Peyer's patch (tissue), 4 donors: ENCODE measurements at places on chromosomes 2 and 18.
A peak's percentile ranks its signal among the peaks of the same experiment; 100 is the strongest.

- no peak for DNase-seq
- peak overlapping the region; percentile 96 for H3K27ac ChIP-seq
- no peaks in the 10 kb centered on the region for H3K4me1 ChIP-seq
- H3K4me3 ChIP-seq = peak overlapping the region; percentile 95
Measured at GRCh38 chr2:44170311-44170717, 1.6 kb downstream of the PPM1B start.

- H3K27me3 ChIP-seq = no peaks in the 10 kb centered on the region
- no peak for DNase-seq
- H3K4me3 ChIP-seq = no peak overlapping the region
- no peaks in the 10 kb centered on the region for H3K4me1 ChIP-seq
- H3K36me3 ChIP-seq = no peaks in the 10 kb centered on the region
Measured at GRCh38 chr18:42756214-42756613, 359.3 kb downstream of the RIT2 start.

DNA sequence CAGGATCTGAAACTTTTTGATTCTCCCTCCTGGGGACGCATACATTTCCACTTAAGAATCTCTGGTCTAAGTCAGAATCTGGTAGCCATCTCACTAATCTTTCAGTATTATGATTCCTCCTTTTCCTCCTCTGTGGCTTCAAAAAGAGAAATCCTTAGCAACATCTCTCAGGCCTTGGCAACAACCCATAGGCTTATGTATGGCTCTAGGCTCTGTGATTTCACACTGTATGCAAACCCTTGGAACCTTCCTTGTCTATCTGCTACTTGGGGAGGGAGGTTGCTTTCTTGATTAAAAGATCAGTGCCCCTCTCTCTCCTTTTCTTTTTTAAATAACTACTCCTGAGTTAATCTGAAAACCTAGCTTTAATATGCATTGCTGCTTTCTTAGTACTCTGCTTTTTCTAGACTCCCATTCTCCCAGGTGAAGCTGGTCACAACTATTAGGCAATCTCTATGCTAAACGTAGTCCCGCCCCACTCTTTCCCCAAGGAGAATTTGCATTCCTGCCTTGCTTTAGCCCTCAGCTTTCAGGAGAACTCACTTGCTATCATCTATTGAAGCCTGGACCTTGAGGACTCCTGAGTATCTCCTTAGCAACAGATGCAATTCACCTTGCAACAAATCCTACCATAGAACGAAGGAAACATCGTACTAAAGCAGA, 72.2 kb upstream of the L3MBTL4 start:
- no peak overlapping the region for H3K27ac ChIP-seq
- H3K27me3 ChIP-seq = no peaks in the 10 kb centered on the region
- H3K4me1 ChIP-seq = no peaks in the 10 kb centered on the region
- no peak overlapping the region for H3K4me3 ChIP-seq
- H3K36me3 ChIP-seq = no peaks in the 10 kb centered on the region

DNA sequence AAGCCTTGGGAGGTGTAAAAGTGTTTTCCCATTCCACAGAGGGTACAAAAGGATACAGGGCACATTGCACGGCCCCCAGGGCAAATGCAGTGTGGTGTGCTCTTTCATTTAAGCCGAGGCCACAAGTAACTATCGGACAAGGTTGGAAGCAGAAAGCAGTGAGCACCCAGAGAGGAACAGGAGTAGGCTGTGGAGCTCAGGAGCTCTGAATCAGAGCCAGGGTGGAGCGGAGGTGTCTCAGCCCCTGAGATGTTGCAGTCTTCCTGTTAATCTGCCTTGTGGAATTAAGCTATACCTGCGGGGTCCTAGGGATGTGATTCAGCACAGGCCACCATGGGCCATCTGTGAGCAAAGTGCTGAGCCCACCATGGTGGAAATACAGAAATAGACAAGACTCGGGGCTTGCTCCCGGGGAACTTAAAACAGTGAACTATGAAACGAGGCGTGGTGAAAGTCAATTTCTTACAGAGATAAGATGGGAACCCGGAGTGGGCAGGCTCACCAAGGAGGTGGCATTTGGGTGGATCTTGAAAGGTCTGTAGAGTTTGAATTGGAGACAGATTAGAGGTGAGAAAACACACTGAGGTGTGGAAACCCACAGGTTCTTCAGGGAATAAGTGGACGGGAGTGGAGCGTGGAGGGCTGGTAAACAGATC, 44.0 kb downstream of the ASAP2 start:
- no peak overlapping the region for H3K4me3 ChIP-seq
- DNase-seq = no peak
- H3K4me1 ChIP-seq = peaks cover 68% of the 10 kb centered on the region
- H3K27ac ChIP-seq = no peak overlapping the region
- no peaks in the 10 kb centered on the region for H3K27me3 ChIP-seq

GRCh38 chr18:55407191-55407590, 180.8 kb downstream of the TCF4 start:
- H3K36me3 ChIP-seq = no peaks in the 10 kb centered on the region
- no peak for DNase-seq
- H3K4me1 ChIP-seq = peaks cover 1% of the 10 kb centered on the region
- no peaks in the 10 kb centered on the region for H3K27me3 ChIP-seq
- no peak overlapping the region for H3K27ac ChIP-seq

DNA sequence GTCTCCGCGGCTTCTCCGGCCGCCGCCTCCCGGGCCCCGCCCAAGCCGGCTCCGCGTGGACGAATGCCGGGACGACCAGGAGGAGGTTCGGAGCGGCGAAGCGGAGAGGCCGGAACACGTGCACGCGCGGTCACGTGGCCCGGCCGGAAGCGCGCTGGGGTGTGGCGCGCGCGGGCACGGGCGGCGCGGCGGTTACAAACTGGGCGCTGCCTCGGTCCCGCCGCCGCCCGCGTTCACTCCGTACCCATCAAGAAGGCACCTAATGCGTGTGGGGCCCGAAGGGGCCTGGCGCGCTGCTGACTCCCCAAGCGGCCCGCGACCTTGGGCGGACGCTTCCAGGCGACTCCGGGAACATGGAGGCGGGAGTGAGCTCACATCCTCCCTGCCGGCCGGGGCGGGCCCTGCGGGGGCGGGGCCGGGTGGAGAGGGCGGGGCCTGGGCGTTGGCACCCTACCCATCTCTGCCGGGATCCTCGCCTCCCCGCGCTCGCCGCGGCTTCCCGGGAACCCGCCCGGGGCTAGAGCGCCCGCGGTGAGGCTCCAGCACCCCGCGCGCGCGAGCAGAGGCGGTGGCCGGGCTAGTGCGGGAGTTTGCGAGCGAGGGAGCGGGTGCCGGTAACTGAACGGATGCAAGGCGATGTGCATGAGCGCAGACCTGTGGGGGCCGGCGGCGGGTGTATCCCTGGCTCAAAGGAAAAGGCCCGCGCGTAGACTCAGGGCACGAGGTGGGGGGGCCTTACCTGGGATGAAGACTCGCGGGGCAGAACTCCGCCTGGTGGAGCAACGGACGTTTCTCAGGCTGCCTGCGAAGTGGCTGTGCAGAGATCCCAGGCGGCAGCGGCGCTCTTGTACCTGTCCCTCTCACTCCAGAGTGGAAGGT, at the start of gene TMEM185B:
TSS of gene TMEM185B (minus strand) at position 367 of the 879 bp plus-strand sequence. CDS start 424 bp downstream, outside the sequence.
- H3K27me3 ChIP-seq = no peaks in the 10 kb centered on the region
- peak within 1 kb of the TSS; percentile 83 for H3K4me3 ChIP-seq
- H3K36me3 ChIP-seq = no peaks in the 10 kb centered on the region

GRCh38 chr2:233934524-233934923, 17.4 kb downstream of the TRPM8 start:
- no peak overlapping the region for H3K4me3 ChIP-seq
- no peak for DNase-seq
- no peaks in the 10 kb centered on the region for H3K4me1 ChIP-seq

GRCh38 chr2:101884423-101884822, 107.3 kb upstream of the IL1R2 start:
- no peaks in the 10 kb centered on the region for H3K36me3 ChIP-seq
- DNase-seq = no peak
- no peaks in the 10 kb centered on the region for H3K4me1 ChIP-seq
- H3K27me3 ChIP-seq = no peaks in the 10 kb centered on the region
- no peak overlapping the region for H3K27ac ChIP-seq

- no peaks in the 10 kb centered on the region for H3K4me1 ChIP-seq
- no peak for DNase-seq
- H3K36me3 ChIP-seq = no peaks in the 10 kb centered on the region
- no peaks in the 10 kb centered on the region for H3K27me3 ChIP-seq
Measured at GRCh38 chr18:56146565-56146964, 491.8 kb downstream of the TXNL1 start.

DNA sequence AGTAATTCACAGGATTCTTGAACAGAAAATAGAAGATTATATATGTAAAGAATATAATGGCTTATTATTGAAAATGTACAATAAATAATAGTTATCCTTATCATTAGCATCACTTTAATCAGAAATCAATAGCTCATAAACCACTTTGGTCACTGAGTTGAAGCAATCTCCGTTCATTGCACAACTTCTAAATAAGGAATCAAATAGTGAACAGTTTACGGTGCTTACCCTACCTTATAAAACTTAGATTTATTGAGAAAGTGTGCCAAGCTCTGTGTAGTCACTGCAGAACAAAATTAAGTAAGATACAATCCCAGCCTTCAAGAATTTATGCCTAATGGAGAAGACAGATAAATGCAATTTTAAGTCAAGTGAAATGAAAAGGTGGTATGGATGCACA, 6.7 kb downstream of the VSNL1 start:
- H3K27me3 ChIP-seq = no peaks in the 10 kb centered on the region
- H3K4me1 ChIP-seq = no peaks in the 10 kb centered on the region
- no peak overlapping the region for H3K27ac ChIP-seq
- no peaks in the 10 kb centered on the region for H3K36me3 ChIP-seq

DNA sequence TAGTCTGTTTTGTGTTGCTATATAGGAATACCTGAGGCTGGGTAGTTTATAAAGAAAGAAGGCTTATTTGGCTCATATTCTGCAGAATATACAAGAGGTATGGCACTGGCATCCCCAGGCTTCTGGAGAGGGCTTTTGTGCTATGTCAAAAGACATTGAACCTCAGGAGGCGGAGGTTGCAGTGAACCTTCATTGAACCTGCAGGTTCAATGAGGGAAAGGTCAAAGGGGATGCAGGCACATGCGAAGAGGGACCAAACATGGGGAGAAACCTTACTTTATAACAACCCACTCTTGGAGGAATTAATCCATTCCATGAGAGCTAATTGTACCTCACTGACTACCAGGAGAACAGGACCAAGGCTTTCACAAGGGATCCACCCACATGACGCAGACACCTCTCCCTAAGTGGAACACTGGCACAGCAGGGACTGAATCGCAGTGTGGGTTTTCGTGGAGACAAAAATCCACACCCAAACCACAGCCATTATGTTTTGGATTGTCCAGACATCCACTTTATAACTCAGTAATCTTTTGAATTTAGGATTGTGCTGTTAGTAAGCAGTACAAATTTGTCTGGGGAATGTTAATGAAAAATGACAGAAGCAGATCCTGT, 4.1 kb upstream of the SERPINB8 start:
- H3K27me3 ChIP-seq = no peaks in the 10 kb centered on the region
- no peak overlapping the region for H3K4me3 ChIP-seq

- no peaks in the 10 kb centered on the region for H3K36me3 ChIP-seq
- H3K4me3 ChIP-seq = no peak overlapping the region
- H3K27me3 ChIP-seq = no peaks in the 10 kb centered on the region
- H3K27ac ChIP-seq = no peak overlapping the region
- H3K4me1 ChIP-seq = peaks cover 6% of the 10 kb centered on the region
Measured at GRCh38 chr2:8098476-8099266, 583.2 kb upstream of the ID2 start.

DNA sequence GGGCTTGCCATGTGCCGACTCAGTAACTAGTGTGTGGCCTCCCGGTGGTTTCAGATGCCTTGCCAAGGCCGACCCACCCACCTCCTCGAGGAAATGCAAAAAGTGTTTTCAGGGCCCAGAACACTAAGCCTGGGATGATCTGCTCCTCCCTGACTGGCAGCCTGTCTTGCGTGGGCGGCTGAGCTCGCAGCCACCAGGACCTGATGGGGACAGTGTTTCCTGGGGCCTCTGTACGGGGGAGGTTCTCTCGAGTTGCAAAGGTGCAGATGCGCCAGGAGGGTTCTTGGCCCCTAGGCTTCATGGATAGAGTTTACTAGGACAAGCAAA, 85.2 kb downstream of the GLI2 start:
- H3K4me3 ChIP-seq = no peak overlapping the region
- H3K27ac ChIP-seq = peak overlapping the region; percentile 68
- no peaks in the 10 kb centered on the region for H3K27me3 ChIP-seq
- no peaks in the 10 kb centered on the region for H3K36me3 ChIP-seq
- no peaks in the 10 kb centered on the region for H3K4me1 ChIP-seq

GRCh38 chr2:70085711-70086277, 1.5 kb upstream of the PCBP1 start:
- H3K4me1 ChIP-seq = peaks cover 4% of the 10 kb centered on the region
- H3K36me3 ChIP-seq = peaks cover 18% of the 10 kb centered on the region
- peak overlapping the region; percentile 99 for H3K27ac ChIP-seq
- peak overlapping the region; percentile 78 for H3K4me3 ChIP-seq

DNA sequence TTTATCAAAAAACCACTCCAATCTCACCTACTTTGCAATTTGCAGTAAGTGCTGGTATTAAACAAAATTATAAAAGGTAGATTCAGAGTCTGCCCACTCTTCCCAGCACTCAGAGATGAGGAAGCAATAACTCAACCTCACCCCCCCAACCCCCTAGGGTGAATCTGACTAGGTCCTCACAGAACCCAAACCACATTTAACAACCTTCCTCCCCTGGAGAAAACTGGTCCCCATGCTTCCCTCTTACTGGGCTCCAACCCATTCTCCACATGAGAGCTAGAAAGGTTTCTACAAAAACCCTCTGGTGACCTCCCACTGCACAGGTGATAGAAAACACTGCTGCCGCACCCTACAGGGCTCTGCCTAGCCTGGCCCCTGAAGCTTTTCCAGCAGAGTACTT, 40.5 kb upstream of the BMP10 start:
- no peaks in the 10 kb centered on the region for H3K36me3 ChIP-seq
- no peaks in the 10 kb centered on the region for H3K27me3 ChIP-seq
- H3K4me1 ChIP-seq = peaks cover 11% of the 10 kb centered on the region
- H3K4me3 ChIP-seq = no peak overlapping the region

GRCh38 chr2:241814643-241815476, 5.9 kb downstream of the NEU4 start:
- H3K27ac ChIP-seq = no peak overlapping the region
- no peak for DNase-seq
- H3K4me1 ChIP-seq = peaks cover 6% of the 10 kb centered on the region
- no peaks in the 10 kb centered on the region for H3K36me3 ChIP-seq
- H3K4me3 ChIP-seq = no peak overlapping the region

GRCh38 chr2:71130152-71130904, at the start of the genes MCEE and MPHOSPH10:
TSS of gene MCEE (minus strand) at chr2:71130229. CDS start at chr2:71130219, 10 bp downstream.
TSS of gene MPHOSPH10 (plus strand) at chr2:71130634. CDS start at chr2:71130666, 32 bp downstream.
- H3K36me3 ChIP-seq = no peaks in the 10 kb centered on the region
- H3K4me1 ChIP-seq = peaks cover 32% of the 10 kb centered on the region
- H3K27ac ChIP-seq = peak within 1 kb of the TSS; percentile 85
- peak within 1 kb of the TSS; percentile 77 for H3K4me3 ChIP-seq
- DNase-seq = peak; percentile 90
